ENCODE measurements at places on chromosomes 1 and 21. TPM values are rescaled to one million over a fixed set of nuclear protein-coding genes. Genes with fewer than 3 reads are reported as not detected.

Gene COL11A1
- not detected for total RNA-seq

Gene BARHL2
- total RNA-seq: not detected

Gene DNAJC6
- total RNA-seq: 5.6 TPM

Gene ADORA1
- total RNA-seq: 5.2 TPM

Gene DPT
- 154 TPM for total RNA-seq

Gene TLCD4
- total RNA-seq: 4.4 TPM

Gene PTGFRN
- total RNA-seq: 52.8 TPM

Gene FAM167B
- total RNA-seq: 3.7 TPM

Gene SMIM1
- total RNA-seq: not detected

Gene TRIM67
- not detected for total RNA-seq

Gene APCS
- not detected for total RNA-seq

Gene DCST1
- not detected for total RNA-seq

Gene C8B
- not detected for total RNA-seq

Gene S100A8
- total RNA-seq: 1,155 TPM

Gene DTL
- total RNA-seq: 7.4 TPM

Gene CCDC24
- total RNA-seq: 14.5 TPM

DNA sequence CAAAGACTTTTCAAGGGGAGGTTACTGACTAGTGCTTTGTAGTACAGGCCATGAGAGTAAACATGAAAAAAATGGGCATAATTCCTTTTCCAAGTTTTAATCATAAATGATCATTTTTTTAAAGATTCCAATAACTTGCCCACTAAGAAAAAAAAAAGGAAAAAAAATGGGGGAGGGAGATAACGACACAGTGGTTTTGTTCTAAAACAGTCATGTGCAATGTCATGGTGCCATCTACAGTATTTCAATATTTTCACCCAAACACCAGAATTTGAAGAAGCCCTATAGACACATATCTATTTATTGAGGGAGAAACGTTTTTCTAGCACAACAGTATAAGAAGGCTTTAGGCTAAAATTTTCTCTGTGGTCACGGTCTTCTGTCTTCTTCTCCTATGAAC lies 250.2 kb downstream of the LTN1 start:
- DNase-seq: no peak

GRCh38 chr1:222785529-222785928 lies 29.3 kb upstream of the DISP1 start:
- DNase-seq: no peak

GRCh38 chr1:67463298-67463955 lies 33.2 kb upstream of the SERBP1 start:
- DNase-seq: no peak

DNA sequence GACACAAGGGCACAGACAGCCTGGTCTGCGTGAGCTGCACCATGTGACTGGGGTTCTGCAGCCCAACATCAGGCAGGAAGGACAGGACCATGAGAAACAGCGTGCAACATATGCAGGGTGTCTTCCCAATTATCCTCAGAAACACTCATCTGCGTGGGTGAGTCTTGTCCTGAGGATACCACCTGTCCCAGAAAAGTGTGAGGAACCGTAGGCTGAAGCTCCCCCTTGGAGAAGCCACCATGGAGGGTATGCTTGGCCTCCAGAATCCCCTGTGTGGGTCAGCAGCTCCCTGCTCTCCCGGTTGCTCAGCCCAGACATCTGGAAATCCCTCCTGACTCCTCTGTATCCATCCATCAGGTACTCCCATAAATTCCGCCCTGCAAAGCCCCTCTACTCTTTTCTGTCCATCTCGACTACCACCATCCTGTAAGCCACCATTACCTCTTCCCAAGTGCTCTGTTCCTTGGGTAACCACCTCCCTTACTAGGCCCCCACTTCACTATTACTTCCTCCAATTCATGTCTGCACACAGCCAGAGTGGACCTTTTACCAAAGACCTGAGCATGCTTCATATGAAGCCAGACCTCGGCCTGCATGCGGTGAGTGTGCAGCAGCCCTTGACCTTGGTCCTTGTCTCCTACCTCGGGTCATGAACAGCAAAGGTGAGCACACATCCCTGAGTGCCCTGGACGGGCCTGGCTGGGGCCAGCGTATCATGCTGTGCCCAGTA lies 33.0 kb downstream of the ETS2 start:
- DNase-seq: peak; percentile 81

DNA sequence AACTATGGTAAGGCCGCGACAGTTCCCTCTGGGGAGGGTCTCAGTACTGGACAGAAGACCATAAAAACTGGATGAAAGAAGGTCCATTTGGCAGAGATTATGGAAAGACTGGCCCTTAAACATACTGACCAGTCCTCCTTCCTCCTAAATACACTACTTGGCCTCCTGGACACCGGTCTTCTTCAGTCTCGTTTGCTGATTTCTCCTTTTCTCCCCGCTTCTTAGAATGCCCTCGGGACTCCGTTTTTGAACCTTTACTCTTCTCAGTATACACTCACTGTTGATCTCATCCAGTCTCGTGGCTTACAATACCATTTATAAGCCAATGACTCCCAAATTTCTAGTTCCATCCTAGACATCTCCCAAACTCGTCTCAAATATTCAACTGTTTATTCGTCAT lies 694 bp upstream of the MRPL9 start:
- DNase-seq: no peak

DNA sequence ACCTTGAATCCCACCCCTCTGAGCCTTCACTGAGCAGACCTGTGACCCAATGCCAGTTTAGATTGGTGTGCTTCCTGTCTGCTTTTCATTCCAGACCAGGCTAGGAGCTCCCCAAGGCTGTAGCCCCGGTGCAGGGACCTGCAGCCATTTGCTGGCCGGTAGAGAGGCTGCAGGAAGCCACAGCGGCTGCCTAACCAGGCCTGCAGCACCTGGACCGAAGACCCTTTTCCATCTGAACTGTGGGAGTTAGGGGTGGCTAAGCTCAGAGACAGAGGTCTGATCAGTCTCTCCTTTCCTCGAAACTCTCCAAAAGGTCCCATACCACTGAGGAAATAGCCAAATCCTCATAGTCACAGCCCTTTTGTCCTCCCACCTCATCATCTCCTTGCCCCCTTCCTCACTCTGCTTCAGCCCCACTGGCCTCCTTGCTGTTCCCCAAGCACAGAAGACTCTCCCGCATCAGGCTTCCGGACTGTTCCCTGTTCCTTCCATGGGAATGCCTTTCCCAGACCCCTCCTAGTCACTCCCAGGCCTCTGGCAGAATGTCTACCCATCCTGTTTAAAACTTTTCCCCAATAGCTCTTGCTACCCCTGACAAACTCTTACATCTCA lies 674 bp upstream of the TTC4 start:
- DNase-seq: no peak

- DNase-seq: peak; percentile 58
Measured at GRCh38 chr1:41592451-41593125, 108.1 kb upstream of the EDN2 start.

GRCh38 chr1:41418857-41419583 lies 57.8 kb downstream of the FOXO6 start:
- DNase-seq: no peak

DNA sequence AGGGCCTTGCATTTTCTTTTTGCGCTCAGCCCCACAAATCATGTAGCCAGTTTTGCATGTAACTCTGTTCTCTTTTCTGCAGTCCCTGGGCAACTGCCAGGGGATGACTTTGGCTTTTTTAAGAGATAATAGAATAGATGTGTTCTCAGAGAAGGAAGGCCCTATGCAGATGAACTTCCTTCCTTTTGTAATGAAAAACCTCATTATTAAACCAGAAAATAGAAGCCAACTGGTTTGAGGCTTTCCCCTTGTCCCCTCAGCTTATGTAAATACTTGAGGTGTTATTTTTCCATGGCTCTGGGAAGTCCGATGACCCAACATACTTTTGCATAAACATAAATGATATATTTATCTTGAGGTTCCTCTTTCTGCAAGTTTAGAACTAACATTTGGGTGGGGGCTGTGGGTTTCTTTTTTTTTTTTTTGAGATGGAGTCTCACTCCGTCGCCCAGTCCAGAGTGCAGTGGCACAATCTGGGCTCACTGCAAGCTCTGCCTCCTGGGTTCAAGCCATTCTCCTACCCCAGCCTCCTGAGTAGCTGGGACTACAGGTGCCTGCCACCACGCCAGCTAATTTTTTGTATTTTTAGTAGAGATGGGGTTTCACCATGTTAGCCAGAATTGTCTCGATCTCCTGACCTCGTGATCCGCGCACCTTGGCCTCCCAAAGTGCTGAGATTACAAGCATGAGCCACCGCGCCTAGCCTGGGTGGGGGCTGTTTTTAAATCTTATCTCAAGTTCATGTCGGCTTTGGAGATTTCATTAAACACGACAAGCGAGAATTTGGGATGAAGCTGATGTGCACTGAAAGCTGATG lies 14.4 kb upstream of the FCRL5 start:
- DNase-seq: no peak

DNA sequence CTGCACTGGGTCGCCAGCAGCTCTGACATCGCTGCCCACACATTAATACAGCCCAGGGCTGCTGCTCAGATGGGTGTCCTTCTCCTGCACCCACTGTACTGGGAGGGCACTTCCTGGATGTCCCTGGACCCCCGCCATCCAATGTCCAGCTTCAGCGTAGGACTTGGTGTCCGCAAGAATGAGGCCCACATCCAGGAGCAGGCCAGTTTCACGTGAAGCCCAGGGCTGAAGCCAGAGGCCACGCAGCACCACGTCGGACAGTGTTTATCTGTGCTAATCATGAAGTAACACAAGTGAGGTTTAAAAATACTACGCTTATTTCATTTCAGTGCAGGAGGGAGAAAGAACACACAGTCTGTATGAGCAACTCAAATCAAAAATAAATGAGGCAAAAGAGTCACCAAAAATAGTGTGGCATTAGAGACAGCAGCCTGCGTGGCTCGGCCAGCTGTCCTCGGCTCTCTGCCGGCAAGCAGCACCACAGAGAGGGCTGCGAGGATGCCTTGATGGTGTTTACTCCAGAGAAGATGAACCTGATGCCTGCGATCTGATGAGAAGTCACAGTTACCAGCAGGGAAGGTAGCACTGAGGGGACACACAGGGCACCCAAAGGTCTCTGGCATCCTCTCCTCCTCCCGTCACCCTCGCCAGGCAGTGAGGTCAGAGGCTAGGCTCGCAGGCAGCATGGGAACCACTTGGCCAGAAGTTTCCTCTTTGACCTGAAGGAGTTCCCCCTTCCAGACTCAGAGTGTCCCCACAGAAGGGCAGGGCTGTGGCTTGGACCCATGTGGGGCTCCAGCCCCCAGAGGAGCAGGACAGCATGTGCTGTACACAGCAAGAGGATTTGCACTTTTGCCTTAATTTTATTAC lies 22.1 kb upstream of the NPHP4 start:
- no peak for DNase-seq

DNA sequence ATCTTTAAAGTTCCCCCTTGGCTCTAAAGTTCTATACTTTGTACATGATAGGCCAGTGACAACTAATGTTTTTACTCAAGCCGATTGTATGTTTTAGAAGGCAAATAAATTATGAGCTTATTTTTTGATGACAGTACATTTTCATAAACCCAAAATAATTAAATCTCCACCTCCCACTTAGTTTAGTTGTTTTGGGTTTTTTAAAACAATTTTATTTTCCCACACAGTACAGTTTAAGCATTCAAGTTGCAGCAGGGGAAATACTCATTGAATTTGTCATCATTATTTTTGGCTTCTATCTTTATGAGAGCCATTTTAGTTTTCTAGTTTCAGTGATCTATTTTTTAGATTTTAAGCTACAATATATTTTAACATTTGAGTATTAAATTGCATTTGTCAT lies 93.6 kb downstream of the OLFML2B start:
- no peak for DNase-seq

DNA sequence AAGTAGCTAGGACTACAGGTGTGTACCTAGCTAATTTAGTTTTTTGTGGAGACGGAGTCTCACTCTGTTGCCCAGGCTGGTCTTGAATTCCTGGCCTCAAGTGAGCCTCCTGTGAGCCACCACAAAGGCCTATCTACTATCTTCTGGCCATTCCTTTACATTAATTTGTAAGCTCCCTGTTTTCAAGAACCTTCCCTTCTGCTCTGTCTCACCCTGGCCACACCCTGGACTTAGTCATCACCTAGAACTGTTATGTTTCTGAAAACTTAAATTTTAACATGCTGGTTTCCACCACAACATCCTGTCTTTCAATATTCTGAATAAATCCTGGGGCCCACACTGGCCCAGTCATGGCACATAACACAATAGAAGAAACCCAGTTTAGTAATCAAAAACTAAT lies 4.9 kb upstream of the B4GALT3 start:
- no peak for DNase-seq

GRCh38 chr21:17454315-17455027 lies 58.4 kb upstream of the CXADR start:
- no peak for DNase-seq

DNA sequence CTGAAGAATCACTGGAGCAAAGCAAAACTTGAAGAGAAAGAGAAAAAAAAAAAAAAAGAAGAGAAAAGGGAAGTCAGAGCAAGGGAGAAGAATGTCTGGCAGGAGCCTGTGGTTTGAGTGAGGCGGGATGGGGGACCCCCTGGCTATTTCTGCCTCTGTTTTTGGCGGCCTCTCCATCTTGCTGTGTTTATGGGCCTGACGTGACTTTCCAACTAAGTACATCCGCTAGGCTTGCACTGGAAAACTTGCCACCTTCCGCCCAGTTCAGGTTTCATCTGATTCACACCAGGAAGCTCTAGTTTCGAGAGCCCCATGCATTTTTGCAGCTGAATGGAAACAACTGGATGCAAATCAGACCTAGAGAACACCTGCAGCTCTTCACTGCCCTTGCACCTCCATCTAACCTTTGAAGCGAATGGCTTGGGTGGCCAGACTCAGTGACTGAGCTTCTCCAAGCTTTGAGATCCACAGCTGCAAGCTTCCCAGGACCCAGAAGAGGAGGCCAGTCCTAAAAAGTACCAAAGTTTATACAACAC lies 28.0 kb downstream of the TBX15 start:
- no peak for DNase-seq

DNA sequence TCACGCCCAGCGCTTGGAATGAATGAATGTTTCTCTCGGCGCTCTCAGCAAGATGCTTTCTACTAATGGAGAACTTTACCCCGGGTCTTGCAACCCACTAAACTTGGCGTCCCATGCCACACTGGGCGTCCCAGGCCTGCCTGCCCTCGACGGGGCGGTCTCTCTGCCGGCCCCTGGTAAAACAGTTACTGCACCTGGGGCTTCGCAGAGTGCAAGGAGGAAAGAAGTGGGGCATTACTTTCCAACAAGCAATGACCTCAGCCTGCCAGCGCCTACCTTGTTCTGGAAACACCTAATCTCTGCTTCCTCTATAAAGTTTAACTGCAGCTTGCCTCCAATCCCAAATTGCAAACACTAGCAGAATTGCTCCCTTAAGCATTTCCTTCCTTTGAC lies 27.8 kb upstream of the NFIA start:
- DNase-seq: no peak

All from vagina (tissue), 2 donors.